ENCODE measurements at places on chromosomes 12 and 14. TPM values are rescaled to one million over a fixed set of nuclear protein-coding genes. Genes with fewer than 3 reads are reported as not detected.

Gene ADAMTS20
- total RNA-seq, result not detected

Gene MIPOL1
- 55.2 TPM for total RNA-seq

Gene AKAP3
- 0.72 TPM for total RNA-seq

Gene RGS6
- not detected for total RNA-seq

Gene CLEC2A
- not detected for total RNA-seq

Gene HOXC12
- total RNA-seq, result not detected

Gene CAPZA3
- total RNA-seq, result not detected

Gene HSPB8
- total RNA-seq, result 6.0 TPM

Gene SAMD15
- total RNA-seq, result 1.7 TPM

Gene CCND2
- total RNA-seq, result 80.8 TPM

Gene PCED1B
- total RNA-seq, result 0.40 TPM

Gene MDM2
- 909 TPM for total RNA-seq

Gene SLC4A8
- 5.5 TPM for total RNA-seq
